ENCODE measurements at places on chromosomes 7 and 10.

GRCh38 chr7:26619348-26619984, 244.9 kb downstream of the SKAP2 start:
- H3K36me3 ChIP-seq: no peaks in the 10 kb centered on the region
- no peak overlapping the region for H3K27ac ChIP-seq
- no peak for DNase-seq

DNA sequence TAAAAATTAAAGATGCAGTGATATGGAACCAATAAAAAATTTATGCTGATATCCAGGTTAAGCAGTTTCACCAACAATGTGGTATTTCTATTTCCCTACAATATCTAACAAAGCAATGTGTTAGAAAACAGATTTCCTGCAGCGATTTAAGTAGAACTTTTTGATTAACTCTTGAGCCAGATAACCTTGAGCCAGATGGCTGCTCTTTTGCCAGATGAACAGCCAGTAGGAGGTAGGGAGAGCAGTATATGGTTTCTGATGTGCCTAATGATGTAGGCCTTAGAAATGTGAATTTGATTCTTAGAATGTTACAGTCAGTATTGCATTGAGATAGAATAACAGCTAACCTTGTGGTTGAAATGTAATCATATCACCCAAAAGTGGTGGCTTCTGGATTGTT, 31.1 kb downstream of the STAMBPL1 start:
- peaks cover 5% of the 10 kb centered on the region for H3K4me1 ChIP-seq
- no peak for DNase-seq
- no peak overlapping the region for H3K4me3 ChIP-seq
- no peaks in the 10 kb centered on the region for H3K36me3 ChIP-seq
- no peaks in the 10 kb centered on the region for H3K27me3 ChIP-seq

- no peak overlapping the region for H3K27ac ChIP-seq
- no peaks in the 10 kb centered on the region for H3K4me1 ChIP-seq
- no peak overlapping the region for H3K4me3 ChIP-seq
Observed at GRCh38 chr10:88494537-88494936, 88.6 kb downstream of the RNLS start.

DNA sequence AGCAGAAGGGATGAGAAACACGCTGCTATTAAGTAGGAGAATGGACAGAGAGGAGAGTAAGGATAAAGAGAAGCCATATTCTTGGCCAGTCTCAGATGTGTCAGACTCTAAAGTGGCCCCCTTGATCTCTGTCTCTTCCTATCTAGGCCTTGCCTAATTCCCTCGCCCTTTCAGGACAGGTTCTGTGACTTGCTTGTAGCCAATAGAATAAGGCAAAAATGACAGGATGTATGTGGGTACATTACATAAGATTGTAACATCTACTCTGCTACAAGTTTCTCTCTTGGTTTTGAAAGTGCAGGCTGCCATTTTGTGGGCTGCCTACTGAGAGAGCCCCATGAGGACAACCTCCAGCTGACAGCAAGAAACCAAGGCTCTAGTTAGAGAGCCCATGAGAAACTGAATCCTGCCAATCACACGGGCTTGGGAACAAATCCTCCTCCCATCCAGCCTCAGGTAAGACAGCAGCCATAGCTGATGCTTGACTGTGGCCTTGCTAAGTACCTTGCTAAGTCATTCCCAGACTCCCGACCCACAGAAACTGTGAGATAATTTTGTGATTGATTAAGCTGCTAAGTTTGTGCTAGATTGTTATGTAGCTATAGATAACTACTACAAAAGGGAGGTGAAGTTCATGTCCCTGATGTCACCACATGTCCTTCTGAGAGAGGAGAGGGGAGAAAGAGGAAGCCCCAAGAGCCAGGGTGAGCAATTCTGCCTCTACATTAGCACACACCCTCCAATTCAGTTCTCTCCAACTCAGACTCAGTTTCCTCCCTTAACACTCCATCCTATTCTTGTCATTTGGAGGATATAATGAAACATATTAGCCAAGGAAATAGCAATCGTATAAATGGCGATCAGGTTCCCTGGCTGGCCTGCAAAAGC, 185.5 kb downstream of the SGMS1 start:
- DNase-seq: no peak
- H3K4me1 ChIP-seq: no peaks in the 10 kb centered on the region
- no peak overlapping the region for H3K27ac ChIP-seq
- no peaks in the 10 kb centered on the region for H3K27me3 ChIP-seq

Measured in mesendoderm (in vitro differentiated cells).